ENCODE measurements at places on chromosomes 11 and 22.

GRCh38 chr11:79157738-79158137, 283.1 kb downstream of the TENM4 start:
- DNase-seq, result no peak

GRCh38 chr11:83007909-83008580, 63.7 kb downstream of the RAB30 start:
- no peak for DNase-seq

DNA sequence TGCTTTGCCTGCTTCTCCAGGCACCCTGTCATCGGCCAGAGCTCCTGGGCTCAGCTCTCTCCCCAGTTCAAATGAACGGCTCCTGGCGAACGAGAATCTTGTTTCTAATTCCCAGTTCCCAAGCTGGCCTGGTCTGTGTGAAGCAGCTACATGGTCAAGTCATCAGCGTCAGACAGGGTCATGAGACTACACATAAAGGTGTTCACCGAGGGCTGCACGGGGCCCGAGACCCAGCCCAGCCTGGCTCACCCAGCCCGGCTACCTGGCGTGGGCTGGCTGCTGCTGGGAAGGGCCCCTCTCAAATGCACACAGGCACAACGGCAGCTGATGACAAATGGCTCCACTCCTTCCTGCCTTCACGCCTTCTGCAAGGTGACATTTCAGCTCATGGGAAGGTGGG, 14.6 kb upstream of the CELSR1 start:
- DNase-seq, result no peak

DNA sequence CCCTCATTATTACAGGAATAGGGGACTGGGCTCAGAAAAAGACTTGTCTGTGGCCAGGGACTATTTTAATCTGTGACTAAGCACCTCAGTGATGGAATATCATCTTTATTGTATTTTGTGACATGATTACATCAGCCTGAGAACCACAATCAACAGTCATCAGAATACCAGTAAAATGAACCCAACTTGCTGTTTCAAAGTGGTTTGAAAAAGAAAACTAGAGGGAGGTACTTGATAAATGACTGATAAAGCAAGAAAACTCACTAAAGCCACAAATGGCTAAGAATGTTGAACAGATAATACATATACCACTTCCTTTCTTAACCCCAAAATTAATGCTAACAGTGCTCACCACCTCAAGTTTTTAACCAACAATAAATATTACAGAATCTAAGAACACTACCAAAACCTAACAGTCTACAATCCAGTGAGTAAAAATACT, 155.7 kb downstream of the ATG16L2 start:
- peak; percentile 11 for DNase-seq

- DNase-seq, result no peak
These were observed 52.8 kb downstream of the CBL start for GRCh38 chr11:119258983-119259382.

- no peak for DNase-seq
These were observed 14.1 kb downstream of the DCPS start for GRCh38 chr11:126317756-126318573.

DNA sequence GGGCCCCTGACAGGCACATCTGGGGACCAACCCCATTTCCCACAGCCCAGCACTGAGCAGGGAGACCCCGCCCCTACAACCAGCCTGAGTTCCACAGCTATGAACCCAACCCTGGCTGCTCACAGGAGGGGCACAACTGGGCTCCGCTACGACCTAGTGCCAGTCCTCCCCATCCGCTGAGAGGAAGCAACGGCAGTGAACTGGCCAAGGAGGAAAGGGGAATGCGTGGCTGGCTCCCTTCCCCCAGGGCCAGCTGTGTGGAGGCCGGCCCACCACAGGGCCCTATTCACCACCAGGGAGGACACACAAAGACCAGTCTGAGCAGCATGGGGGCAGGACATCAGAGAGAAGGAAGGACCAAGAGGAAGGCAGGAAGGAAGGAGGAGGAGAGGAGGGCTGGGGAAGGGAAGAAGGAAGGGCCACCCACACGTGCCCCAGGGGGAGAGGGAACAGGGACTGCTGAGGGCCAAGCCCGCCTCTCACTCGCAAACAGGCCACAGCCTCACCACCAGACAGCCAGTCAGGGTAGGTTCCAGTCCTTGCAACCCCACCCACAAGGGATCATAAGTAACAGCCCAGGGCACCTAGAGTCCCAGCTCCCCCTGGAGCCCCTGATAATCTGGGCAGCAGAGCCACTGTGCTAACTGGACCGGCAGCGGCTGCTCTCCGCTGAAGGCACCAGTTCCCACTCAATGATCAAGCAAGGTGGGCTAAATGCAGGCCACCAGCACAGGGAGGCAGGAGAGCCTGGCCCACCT, 8.5 kb upstream of the GAL3ST1 start:
- DNase-seq, result no peak

DNA sequence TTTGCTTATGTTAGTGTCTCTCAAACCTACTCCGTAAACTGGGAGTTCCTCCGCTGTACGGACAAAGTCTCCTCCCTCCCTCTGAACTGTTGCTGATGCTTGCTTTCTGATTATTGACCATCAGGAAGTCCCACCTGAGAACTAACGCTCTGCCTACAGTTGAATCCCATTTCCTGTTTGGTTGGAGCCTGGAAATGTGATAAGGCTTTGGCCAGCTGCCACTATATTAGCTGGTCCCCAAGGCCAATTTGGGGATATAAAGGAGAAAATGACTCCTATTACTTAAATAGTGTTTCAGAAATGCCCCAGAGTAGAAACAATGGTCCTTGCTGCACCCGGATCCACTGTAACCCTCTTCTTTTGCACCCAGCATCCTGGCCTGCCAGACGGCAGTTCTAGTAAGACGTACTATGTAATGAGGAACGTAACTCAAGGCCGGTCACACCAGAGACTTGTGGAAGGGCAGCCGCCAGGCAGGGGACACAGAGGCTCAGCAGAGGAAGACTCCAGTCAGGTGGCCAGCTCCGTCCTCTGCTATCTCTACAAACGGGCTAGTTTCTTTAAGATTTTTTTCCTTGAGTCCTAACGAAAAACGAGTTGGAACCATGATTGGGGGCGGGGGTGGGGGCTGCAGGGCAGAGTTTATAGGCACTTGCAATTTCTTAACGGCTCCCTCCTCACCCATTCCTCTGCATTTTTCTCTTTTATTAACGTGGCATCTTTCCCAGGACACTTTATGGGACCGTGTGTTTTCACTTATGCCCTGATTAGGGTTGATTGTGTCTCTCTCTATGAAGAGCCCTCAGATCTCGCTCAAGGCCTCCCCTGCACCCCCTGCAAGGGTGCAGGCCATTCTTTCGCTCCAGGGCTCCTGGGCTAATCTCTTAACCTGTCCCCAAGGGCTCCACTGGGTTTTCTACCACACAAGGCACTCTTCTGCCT, 72.8 kb upstream of the CDON start:
- DNase-seq, result no peak

GRCh38 chr11:118247041-118247440, 5.1 kb downstream of the MPZL3 start:
- no peak for DNase-seq

DNA sequence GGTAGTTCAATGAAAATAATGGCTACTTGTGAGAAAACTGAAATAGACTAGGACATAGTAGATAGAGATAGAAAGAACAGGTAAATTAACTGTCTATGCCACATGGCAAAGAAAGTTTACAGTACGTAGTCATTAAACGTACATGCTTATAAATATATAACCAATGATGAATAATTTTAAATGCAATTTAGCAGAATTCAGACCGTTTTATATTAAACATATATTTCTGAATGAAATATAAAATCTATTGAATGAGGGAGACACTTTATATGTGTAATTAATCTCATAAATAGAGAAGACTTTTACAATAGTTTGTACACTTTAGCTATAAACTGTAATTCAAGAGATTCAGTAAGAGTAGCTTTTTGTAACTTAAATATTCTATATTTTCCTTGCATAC, 124.4 kb upstream of the VPREB1 start:
- DNase-seq, result no peak

DNA sequence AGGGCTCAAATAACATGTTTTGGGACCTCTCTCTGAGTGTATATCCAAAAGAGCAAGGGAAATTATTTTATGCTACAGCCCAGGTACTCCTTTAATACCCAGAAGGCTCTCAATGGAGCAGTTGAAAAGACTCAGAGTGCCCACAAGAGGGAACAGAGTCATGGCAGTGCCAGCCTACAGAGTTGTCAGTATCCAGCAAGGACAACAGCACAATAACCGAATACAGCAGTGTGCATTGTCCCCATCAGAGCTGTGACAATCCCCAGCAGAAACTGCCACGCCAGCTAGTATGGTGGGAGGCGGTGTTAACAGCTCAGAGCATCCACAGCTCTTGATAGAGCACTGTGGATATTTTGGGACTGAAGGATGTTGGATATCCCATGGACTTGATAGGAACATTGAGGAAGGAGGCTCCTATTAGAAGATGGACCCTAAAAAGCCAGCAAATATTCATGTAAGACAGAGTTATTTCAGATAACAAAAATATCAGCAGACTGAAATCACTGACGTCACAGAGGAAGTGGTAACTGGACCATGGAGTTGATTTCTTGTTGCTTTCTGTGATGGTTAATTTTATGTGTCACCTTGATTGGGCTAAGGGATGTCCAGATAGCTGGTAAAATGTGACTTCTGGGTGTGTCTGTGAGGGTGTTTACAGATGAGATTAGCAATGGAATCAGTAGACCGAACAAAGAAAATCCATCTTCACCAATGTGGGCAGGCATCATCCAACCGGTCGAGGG, 17.7 kb upstream of the PAFAH1B2 start:
- DNase-seq, result no peak

- DNase-seq, result no peak
These were observed 11.3 kb downstream of the P2RY6 start for GRCh38 chr11:73283276-73284000.

DNA sequence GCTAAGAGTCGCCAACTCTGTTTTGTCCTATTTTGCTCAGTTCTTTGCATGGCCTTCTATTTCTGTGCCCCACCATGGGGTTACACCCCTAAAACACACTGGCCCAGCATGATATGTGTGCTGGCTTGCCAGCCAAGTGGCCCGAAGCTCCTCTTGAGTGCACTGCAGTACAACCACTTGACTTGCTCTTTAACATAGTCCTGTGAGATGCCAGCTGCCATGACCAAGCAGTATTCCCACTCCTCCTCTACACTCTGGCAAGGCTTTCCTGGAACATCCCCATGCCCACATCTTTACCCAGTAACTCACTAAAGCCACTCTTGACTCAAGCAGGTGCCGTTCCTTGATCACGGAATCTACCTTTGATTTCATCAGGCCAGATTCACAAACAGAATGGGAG, 102.9 kb upstream of the GAL start:
- DNase-seq, result no peak

DNA sequence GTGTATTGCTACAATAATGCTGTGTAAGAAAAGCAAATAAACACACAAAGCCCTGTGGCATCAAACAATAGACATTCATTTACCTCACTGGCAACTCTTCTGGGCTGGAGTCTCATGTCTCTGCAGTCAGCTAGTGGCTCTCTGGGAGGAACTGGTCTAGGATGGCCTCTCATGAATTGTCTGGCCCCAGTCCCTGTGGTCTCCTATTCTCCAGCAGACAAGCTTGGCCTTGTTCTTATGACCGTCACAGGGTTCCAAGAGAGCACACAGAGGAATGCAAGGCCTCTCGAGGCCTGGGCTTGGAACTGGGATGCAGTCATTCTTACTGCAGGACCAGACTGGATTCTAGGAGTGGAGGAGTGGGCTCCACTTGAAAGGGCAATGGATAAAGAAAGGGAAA, 141.2 kb upstream of the NTM start:
- DNase-seq, result no peak

DNA sequence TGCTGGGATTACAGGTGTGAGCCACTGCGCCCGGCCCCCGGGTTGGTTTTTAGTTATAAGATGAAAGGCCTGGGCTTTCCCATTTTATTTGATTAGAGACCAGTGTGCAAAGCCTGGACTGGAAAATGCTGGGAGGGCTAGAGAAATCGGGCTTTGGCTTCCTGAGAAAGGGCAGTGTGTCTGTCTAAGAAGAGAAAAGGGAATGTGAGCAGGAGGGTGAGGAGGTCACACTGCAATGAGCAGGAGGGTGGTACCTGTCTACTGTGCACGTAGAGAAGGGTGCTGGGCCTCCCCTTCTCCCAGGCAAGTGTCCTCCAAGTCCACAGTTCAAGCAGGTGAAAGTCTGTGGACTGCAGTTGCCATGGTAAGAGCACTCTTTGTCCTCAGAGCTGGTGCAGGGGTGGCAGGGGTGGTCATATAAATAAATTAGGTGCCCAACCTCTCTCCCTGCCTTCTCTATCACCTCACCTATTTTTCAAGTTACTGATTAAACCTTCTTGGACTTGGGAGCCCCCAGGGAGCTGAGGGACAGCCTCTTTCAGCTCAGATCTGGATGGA, 30.8 kb downstream of the SLC5A1 start:
- no peak for DNase-seq

DNA sequence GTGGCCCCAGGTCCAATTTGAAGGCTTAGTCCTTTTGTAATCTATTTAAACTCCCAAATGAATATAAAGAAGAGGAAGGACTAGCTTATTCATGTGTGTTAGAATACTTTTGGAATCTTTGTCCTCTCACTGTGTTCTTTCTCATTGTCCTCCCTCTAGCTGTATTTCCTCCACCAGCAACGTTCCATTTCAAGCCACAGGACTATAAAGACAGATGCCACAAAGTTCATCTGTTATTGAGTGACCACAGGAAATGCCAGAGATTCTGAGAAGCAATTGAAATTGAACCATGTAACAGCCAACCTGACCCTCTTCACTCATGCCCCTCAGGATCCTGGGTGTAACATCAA, 336.6 kb upstream of the API5 start:
- DNase-seq, result no peak

- DNase-seq, result no peak
These were observed 7.7 kb upstream of the CABP7 start for GRCh38 chr22:29712119-29712518.
